ENCODE measurements at places on chromosomes 11 and 22.

GRCh38 chr11:8071616-8072581 lies 9.1 kb upstream of the TUB start:
- no peak for DNase-seq

GRCh38 chr11:77515483-77515882 lies 41.6 kb upstream of the PAK1 start:
- DNase-seq, result no peak

- no peak for DNase-seq
These were observed 385.5 kb upstream of the ANO5 start for GRCh38 chr11:21807350-21807749.

DNA sequence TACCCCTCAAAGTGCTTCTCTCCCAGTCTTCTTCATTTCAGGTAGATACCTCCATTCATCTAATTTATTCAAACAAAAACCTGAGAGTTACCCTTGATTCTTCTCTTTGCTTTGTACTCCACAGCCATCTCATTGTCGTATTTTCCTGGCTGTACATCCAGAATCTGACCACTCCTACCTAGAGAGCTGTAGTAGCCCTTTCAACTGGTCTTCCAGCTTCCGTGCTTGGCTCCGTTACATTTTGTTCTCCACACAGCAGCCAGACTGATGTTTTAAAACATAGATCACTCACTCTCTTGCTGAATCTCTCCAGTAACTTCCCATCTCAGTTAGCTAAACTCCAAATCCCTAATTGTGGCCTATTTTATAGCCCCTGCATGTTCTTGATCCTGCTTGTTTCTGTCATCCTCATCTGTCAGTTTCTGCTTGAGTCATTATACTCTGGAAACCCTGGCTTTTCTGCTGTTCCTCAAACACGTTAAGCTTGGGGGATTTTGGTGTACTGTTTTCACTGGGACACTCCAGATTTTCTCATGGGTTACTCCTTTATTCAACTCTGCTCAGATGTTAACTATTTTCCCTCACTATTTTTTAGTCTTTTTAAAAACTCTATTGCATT lies 7.4 kb downstream of the SPCS2 start:
- no peak for DNase-seq

DNA sequence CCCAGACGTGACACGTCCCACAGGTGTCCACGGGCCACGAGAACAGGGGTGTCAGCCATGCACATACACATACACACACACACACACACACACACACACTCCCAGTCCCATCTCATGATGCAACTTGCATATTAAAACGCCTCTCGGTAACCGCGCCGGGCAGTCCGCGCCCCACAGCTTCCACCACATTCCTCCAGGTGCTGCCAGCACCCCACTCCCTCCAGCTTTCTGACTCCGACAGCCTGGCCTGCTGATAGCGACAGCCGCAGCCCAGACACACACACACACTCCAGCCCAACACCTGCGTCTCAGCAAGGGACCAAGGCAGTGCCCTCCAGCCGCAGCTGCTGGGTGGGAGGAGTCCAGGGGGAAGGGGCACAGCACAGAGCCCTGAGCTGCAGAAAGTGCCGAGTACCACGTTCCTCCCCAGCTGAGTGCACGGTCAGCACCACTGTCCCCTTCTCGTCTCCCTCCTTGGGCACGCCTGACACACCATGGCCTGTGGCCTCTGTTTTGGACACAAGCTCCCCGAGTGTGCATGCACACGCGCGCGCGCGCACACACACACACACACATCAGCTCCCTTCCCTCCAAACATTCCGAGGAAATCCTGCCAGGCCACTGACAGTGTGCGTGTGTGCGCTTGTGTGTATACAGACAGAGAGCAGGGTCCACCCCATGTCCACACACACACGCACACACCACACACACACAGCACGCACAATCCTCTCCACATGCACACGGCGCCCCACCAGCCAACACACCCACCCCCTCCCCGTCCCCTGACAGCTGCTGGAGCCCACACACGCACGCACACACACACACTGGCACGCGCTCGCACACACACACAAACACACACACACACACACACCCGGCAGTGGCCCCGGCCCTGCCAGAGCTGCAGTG lies 1.2 kb downstream of the ELFN2 start:
- DNase-seq, result no peak

DNA sequence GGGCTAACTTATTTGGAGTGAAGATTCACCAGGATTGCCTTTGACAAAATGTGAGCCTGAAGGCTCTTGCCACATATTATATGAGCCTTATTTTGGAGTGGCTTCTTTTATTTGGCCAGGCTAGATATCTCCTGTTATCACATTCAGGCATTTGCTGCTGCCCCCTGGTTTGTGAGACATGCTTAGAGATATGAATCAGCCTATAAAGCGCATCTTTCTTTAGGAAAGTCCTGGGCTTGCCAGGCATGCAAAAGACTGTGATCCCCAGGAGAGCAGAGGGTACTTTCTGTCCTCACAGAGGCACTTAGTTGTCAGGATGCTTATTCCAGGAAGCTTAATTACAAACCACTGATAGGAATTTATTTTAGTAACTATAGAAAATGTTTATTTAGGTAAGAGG lies 333.3 kb downstream of the FAT3 start:
- DNase-seq, result no peak

GRCh38 chr22:23230348-23231068 lies 50.2 kb downstream of the BCR start:
- DNase-seq, result no peak

DNA sequence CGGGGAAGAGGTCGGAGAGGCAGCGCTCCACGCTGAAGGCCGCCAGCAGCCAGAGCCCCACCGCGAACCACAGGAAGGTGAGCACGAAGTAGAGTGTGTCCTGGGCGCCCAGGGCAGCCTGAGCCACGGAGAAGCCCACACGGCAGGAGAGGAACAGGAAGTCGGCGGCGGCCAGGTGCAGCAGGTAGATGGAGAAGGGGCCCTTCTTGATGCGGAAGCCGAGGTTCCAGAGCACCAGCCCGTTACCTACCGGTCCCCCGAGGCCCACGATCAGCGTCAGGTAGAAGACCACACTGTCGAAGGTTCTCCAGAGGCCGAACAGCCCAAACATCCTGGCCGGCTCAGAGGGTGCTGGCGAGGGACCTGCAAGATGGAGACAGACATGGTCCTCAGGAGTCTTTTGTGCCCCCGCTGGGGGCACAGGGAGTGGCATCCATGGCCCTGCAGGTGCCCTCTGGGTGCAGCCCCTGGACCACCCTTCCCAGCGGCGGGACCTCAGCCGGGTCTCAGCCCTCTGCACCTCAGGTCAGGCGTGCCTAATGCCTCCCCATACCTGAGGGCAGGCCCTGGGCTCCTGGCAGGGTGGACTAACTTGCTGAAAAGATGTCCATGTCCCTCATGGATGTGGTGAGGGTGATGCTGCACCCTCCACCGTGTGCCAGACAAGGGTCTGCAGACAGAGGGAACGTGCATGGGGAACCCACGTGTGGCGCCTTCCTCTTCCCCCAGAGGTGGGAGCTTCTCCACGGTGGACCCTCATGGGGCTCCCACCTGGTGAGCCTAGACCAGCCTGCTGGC lies at the start of gene MRGPRG:
TSS of gene MRGPRG (minus strand) at position 331 of the 798 bp plus-strand sequence. CDS start at position 331, 0 bp downstream.
- DNase-seq, result no peak

DNA sequence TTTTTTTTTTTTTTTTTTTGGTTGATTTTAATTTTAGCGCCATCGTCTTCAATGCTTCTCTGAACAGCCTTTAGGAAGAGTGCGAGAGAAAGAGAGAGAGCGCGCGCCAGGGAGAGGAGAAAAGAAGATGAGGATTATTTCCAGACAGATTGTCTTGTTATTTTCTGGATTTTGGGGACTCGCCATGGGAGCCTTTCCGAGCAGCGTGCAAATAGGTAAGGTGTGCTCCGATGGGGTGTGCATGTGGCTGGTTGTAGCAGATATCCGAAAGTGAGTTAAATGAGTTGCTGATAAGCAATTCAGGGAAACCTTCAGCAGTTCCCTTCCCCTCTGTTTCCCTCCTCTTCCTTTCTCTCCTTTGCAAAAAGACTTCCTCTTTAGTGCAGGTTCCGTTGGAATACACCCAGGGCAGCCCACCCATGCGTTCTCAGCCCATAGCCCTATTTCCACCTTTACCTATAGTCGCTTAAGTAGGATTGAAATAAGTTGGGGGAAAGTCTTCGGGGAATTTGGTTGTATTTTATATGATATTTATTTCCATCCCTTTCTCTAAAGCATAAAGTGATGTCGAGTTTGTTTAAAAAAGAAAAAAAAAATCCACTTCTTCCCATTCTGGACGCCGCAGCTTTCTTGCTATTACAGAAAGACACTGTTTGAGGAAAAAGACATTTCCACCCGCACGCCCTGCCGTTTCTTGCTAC lies 1.1 kb downstream of the GRIA4 start:
- DNase-seq, result no peak
